Activated CD8-positive, alpha-beta memory T cell treated with anti-CD3 and anti-CD28 coated beads for 24 hours (primary cell): ENCODE measurements at places on chromosomes 1 and 21.
A peak's percentile ranks its signal among the peaks of the same experiment; 100 is the strongest.

GRCh38 chr1:41745022-41745421, 173.7 kb downstream of the HIVEP3 start:
- DNase-seq, result no peak

DNA sequence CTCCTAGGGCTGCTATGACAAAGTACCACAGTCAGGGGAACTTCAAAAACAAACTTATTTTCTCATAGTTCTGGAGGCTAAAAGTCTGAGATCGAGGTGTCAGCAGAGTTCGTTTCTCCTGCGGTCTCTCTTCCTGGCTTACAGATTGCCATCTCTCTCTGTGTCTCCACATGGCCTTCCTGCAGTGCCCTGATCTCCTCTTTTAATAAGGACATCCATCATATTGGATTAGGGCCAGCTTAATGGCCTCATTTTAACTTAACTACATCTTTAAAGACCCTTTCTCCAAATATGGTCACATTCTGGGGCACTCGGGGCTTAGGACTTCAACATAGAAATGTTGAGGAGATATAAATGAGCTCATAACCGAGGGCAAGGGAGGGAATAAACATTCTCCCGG, 12.2 kb downstream of the C1orf74 start:
- no peak for DNase-seq

GRCh38 chr1:165501330-165501969, 42.4 kb upstream of the LRRC52 start:
- DNase-seq, result no peak

DNA sequence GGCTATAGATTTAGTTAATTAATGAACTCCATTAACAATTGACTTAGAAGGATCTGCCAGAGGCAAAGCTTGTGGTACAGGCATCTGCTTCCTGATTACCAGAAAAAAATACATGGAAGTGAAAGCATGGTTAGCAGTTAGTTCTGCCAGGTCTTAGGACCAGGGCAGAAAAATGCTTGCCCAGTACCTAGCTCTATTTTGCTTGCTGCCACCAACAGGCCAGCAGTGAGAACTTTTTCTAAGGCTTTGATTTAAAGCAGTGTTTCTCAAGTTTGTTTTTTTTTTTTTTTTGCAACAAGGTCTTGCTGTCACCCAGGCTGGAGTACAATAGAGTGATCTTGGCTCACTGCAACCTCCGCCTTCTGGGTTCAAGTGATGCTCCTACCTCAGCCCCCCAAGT, 16.4 kb upstream of the MTF1 start:
- no peak for DNase-seq

GRCh38 chr1:40930174-40930964, 49.1 kb upstream of the CTPS1 start:
- no peak for DNase-seq

- no peak for DNase-seq
These were observed 31.9 kb downstream of the PLPP3 start for GRCh38 chr1:56547473-56547872.

DNA sequence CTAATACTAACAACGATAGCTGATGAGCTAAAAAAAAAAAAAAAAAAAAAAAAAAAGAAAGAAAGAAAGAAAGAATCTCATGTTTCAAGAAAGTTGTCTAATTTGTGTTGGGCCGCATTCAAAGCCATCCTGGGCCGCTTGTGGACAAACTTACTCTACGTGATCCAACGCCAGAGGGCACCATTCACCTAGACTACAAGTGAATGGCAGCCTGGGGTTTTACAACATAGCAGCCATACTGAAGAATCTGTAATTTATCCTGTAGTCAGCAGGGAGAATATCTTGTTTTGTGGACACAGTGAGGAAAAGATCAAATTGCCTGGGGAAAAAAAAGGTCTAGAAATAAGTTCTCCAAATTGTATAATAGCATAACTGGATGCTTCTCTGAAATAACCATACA, 47.0 kb downstream of the CYP2J2 start:
- DNase-seq, result peak; percentile 68

DNA sequence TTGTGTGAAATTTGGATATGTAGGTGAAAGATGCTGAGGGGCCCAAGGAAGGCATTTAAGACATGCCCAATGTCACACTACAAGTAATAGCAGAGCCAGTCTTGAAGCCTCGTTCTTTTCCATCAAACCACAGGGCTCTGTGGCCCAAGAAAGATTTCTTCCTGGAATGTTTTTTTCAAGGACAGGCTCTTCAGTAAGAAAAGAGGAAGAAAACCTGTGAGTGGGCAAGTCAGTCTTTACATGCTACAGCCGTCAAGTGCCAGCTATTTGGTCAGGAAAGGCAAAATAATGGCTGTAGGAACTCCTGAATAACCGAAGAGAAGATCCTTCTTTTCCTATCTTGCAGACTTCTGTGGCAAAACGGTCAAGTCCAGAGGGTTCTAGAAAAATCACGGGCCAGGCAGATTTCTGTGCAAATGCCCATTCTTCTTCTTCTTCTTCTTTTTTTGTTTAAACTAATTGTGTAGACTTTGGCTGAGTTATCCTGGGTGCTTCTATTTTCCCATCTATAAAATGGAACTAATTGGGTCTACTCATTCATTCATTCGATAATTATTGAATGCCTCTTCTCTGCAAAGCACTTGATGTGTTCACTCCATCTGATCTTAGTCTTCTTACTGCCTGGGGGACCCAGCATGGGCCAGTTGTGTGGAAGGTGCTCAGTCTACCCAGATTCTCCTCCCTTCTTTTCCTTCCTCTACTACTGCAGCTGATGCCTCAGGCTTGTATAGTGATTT, 1.9 kb upstream of the ID3 start:
- no peak for DNase-seq

DNA sequence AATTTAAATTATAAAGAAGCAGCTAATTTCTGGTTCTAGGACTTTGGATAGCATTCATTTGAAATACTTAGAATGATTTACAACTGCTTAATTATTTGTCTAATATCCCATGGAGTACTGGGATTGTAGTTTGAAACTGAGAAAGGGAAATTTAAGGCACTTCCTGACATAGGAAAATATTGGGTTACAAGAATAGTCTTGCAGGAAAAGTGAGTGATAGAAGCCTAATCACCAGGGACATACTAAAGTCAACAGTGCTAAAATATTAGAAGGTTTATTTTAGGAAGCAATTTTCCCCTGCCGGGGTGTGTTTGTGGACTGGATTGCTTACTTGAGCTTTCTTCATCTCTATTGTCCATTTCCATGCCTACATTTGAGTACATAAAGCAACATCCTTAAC, 661.6 kb downstream of the ADGRL2 start:
- no peak for DNase-seq

DNA sequence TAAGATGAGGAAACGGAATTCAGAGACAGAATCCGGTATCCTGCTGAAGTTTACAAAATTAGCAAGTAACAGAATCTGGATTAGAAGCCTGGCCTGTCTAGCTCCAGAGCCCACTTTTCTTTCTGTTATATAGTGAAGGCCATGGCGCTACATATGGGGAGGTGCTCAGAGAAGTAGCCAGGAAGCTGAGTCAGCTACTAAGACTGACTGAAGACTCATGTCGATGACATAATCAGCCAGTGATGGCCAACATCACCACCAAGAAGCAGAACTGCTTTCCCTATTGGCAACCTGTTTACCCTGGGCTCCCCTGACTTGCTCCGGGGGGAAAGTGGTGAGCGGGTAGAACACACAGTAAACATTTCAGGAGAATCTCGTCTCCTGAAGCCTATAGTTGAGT, 18.8 kb downstream of the LRRC52 start:
- no peak for DNase-seq

DNA sequence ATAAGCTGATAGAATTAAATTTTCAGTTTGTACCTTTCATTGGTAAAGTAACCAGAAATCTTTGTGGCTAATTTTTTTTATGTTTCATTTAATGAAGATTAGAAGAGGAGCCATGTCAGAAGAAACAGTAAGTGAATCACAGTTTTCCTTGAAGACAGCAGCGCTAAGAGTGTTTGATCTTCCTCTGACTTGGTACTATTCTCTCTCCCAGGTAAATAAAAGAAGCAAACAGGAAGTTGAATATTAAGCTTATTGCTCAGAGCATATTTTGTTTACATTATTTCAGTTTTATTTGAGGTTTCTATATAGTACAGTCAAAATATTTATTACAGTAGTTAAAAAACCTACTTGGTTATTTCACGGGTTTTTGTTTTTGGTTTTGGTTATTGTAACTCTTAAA, 3.7 kb downstream of the MIGA1 start:
- no peak for DNase-seq

DNA sequence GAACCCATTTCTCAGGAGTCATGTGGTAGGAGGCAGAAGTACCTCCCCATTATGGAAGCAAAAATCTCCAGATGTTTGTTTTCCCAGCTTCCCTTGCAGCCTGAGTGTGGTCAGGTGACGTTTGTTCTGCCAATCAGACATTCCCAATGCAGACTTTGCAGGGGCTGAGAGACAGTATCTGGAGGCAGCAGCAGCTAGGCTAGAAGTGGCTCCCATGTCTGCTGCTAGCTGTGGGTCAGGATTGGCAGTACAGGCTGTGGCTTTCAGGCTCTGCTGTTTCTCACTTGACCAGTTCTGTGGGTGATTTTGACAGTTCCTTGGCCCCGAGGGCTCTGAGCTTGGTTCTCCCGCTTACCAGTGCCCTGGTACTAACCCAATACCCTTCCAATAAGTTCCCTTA, 58.6 kb upstream of the NBPF3 start:
- DNase-seq, result no peak

GRCh38 chr1:8342325-8342724, 24.4 kb downstream of the SLC45A1 start:
- DNase-seq, result no peak

- no peak for DNase-seq
These were observed 54.5 kb upstream of the PPM1J start for GRCh38 chr1:112769611-112770010.

GRCh38 chr1:29171089-29171488, 10.6 kb downstream of the SRSF4 start:
- no peak for DNase-seq

DNA sequence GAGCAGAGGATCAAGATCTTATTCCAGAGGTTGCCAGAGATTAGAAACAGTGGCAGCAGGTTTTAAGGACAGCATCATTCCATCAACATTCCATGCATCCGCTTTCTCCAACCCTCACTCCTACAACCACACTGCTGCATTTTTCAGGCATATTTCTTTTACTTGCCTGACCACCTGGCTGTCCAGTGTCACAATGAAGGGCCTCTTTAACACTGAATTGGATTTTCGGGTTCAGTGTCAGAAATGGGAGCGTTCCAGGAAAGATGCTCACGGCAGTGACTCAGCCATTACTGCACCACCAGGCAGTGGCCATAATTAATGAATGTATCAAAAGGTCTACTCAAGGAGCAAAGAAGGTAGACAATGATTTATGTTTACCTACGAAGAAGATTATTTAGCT, 200.4 kb upstream of the ESRRG start:
- no peak for DNase-seq

DNA sequence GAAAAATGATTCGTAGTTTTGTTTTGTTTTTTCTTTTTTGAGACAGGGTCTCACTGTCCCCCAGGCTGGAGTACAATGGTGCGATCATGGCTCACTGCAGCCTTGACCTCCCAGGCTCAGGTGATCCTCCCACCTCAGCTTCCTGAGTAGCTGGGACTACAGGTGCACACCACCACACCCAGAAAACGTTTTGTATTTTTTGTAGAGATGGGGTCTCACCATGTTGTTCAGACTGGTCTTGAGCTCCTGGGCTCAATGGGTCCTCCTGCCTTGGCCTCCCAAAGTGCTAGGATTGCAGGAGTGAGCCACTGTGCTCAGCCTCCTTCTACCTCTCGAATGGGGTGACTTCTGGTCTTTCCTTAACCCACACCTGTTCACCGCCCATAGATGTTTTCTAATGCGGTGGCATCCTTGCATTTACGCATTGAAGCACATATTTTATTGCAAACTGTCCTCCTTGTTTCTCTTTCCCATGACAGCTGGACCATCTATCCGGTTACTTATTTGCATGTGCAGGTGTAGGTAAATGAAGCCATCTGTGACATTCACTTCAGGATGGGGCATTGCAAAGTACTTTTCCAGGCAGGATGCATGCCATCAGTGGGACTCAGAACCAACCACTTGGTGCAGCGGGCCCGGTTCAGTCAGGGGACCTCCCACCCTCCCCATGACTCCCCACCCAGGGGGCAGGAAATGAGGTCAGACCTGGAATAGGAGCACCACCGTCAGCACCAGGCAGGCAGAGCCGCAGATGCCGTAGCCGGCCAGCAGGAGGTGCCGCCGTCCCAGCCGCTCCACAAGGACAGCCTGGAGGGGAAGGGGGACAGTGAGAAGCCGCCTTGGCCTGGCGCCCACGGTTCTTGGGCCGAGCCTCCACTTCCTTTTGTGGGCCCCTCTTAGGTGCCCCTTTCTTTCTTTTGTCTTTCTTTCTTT, 16.5 kb downstream of the SLC2A7 start:
- DNase-seq, result no peak

DNA sequence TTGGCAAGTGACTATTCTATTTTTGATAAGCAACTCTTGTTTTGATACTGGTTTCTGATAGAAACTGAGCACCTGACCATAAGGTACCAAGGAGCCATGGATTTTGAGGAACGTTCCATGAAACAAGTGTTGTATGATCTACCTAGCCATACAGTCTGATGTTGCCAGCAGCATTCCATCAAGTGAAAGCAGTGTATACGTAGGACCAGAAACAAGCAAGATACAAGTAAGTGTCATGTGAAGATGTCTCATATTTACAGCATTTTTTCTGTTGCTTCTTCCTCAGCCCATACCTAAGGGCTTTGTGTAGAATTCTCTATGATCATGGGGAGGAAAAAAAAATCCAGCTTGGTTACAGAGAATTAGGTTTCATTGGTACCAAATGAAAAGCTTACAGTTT, 55.6 kb upstream of the RABGAP1L start:
- DNase-seq, result no peak

DNA sequence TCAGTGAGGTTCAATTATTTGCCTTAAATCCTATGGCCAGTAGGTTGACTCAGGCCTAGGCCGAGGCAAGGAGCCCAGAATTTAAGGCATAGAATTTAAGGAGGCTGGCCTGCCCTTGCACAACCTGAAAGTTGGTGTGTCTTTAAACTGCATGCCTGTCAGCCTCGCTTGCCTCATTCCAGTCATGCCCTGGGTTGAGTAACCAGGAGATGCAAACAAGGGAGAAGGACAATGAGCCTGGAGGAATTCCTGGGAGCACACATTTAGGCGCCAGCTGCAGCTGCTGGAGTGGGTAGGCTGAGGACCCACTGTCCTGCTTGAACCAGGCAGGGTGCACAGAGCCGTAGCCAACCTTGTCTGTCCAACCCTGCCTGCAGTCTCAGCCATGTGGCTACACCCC, 11.7 kb downstream of the CD2 start:
- DNase-seq, result peak; percentile 73
